ENCODE measurements at places on chromosomes 7 and 10. TPM values are rescaled to one million over a fixed set of nuclear protein-coding genes. Genes with fewer than 3 reads are reported as not detected.

Gene TDRD1
- total RNA-seq = 0.15 TPM

Gene TBXAS1
- 62.8 TPM for total RNA-seq

Gene AKR1D1
- 0.14 TPM for total RNA-seq

Gene DNMBP
- 12.0 TPM for total RNA-seq

Gene IQCE
- total RNA-seq = 18.0 TPM

Gene NUTM2E
- not detected for total RNA-seq

Gene TFR2
- total RNA-seq = 0.91 TPM

Gene MASTL
- 7.3 TPM for total RNA-seq

- no peak for DNase-seq
Measured at GRCh38 chr7:2279896-2280295, 34.3 kb downstream of the SNX8 start.

DNA sequence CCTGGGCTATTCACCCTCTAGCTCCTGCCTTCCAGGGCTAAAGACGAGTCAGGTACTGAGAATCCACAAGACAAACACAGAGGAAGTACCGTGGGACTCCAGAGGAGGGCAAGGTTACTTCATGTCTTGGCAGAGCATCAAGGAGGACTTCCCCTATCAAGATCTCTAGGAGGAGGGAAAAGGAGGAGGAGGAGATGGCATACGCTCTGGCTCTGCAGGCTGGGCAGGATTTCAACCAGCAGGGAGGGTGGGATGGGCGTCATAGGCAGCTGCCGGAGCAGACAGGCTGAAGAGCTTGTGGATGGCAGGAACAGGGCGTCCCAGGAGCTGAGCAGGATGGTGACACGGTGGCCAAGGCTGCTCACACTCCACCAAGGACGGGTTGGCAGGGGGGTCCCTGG is 21.3 kb downstream of the MDH2 start:
- peak; percentile 86 for DNase-seq

GRCh38 chr10:128579901-128580300 is 453.7 kb upstream of the MKI67 start:
- no peak for DNase-seq

- DNase-seq = no peak
Measured at GRCh38 chr7:27099453-27100370, 2.8 kb downstream of the HOXA2 start.

- DNase-seq = peak; percentile 37
Measured at GRCh38 chr7:148242294-148242821, 348.2 kb upstream of the C7orf33 start.

- DNase-seq = no peak
Measured at GRCh38 chr10:43069579-43069978, 7.3 kb upstream of the RET start.

DNA sequence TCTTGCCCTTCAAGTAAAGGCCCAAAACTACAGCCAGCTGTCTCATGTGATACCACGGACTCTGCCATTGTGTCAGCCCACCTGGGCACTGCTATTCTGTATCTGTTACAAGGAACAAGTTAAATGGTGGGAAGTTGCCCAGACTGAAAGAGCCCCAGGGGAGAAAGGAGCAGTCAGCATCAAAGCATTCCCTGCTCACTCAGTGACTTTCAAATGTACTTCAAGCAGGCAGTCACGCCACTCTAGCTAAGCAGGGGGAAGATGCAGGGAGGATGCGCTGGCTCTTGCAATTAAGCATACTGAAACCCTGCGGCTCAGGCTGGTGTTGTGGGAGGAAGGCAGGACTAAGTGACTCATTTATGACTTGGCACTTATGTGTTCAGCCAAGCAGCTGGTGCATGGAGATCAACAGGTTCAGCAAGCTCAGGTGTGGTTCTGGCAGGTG is 1249.6 kb downstream of the TYW1 start:
- DNase-seq = no peak

GRCh38 chr7:150848111-150848510 is 4.2 kb upstream of the AOC1 start:
- DNase-seq = no peak

GRCh38 chr7:43921423-43921822 is 4.8 kb upstream of the UBE2D4 start:
- DNase-seq = no peak

DNA sequence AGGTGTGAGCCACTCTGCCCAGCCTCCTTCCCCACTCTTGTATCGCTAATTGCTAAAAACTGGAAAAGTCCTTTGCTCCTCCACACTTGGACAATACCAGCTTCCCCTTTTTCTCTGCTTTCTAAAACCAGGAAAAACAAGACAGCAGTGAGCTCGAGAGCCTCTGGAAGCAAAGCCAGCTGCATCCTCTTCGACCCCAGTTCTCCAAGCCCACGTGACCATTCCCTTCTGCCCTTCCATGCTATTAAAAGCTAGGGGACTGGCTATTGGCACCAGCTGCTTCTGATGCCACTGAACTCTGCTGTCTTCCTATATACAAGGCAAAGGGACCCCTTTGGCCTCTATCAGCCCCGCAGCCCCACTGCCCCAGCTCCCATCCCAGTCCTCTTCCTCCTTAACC is 92.2 kb downstream of the SPDYE5 start:
- DNase-seq = no peak

- DNase-seq = no peak
Measured at GRCh38 chr10:32954080-32954479, 4.0 kb downstream of the ITGB1 start.

DNA sequence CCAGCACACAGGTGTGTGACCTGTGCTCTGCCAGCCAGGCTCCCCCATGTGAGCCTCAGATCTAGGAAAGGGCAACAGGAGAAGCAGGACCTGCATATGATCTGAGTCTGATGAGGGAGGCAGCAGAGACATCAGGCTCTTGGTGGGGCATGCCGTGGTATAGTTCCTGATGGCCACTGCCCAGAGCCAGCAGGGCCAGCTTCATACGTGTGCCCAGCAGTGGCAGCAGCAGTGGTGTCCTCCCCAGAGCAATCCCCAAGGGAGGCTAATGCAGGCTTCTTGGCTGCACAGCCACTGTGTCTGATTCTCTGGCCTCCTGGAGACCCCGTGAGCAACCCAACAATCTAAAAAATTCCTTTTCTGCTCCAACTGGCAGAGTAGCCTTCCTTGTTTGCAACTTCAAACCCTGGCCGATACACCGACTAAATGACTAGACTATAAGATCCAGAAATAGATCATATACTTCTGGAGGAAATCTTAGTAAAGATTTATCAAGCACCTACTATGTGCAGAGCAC is 230.6 kb upstream of the ZMIZ1 start:
- DNase-seq = no peak
